ENCODE measurements at places on chromosomes 12 and 14.

DNA sequence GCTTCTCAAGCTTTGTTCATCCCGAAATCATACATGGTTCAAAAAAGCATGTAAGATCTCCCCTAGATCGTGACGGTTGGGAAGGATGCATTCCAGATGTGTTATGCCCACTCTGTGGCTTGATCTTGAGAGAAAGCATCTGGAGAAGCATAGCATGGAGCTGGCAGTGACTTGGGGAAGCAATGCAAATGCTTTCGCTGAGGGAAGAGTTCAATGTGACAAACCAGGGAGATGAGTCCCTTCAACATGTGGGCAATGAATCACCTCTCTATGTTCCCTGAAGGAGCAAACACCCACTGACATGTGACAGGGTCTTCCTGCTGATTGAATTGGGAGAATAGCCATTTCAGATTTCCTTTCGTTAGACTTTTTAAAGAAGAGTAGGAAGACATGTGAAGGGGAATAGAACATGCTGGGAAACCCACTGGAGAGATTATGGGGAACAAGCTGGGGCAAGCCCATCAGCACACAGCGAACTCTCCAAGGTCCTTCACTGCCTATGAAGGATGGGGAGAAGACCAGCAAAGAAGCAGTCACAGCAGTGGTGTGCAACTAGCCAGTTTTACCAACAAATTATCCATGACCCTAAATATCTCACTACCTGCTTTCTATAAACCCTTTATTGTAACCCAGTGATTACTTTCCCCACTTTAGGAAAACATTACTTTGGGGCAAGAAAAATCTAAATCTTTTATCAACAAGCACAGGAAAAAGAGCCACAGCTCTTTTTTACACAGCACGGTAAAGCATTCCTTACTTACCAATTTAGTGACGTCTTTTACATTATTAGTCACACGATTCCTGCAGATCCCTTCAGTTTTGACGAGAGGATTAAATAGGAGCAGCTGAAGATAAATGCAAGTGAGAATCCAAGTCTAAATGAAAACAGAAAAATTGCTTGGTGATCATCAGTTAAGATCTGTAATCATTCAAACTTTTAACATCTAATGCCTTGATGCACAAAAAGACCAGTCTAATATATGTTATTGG lies 35.0 kb downstream of the KITLG start:
- peak; percentile 24 for DNase-seq

DNA sequence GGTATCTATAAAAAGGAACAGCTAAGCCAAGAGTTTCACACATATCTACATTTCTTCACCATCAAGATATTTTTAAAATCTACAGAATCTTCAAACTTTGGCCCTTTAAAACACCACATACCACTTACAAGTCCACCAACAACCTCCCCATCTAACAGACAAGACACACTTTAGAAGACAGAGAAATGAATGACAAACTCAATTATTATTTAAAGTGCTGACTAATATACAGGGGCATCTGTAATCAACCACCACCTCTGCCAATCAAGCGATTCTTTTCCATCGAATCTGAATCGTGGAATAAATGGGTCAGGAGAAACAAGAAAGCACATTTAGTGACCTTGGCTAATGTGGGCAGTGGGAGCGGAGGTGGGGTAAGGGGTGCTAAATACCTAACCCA lies 7.7 kb downstream of the SETD3 start:
- DNase-seq: no peak

DNA sequence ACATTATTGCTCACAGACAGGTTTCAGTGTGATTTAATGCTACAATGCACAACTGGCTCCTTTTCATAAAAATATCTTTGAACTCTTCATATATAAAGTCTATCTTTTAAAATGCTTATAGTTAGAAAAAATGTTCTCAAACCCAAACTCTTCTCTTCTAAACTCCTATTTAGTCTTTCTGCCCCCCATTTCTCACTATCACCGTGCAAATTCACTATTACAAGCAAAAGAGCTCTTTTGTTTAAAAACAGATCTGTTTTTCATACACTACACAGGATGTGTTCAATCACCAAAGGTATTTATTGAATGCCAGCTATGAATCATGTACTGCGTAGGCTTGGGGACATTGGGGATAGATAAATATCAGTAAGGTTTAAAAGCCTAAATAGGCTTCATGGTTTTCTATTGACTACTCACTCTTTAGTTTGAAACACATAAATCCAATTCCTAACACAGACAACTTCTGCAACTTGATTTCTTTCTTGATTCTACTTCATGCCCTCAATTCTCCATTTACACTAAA lies 692.3 kb downstream of the C12orf50 start:
- DNase-seq: no peak

- DNase-seq: no peak
These were observed 24.5 kb upstream of the PNMA1 start for GRCh38 chr14:73738518-73739173.

GRCh38 chr12:127191129-127191528 lies 1075.8 kb upstream of the TMEM132C start:
- peak; percentile 79 for DNase-seq

Data from epithelial cell of esophagus (primary cell).